Right renal cortex interstitium (tissue), 3 donors: ENCODE measurements at places on chromosomes 7 and 10.

GRCh38 chr7:25775999-25776743, 375.8 kb upstream of the NFE2L3 start:
- DNase-seq: no peak

DNA sequence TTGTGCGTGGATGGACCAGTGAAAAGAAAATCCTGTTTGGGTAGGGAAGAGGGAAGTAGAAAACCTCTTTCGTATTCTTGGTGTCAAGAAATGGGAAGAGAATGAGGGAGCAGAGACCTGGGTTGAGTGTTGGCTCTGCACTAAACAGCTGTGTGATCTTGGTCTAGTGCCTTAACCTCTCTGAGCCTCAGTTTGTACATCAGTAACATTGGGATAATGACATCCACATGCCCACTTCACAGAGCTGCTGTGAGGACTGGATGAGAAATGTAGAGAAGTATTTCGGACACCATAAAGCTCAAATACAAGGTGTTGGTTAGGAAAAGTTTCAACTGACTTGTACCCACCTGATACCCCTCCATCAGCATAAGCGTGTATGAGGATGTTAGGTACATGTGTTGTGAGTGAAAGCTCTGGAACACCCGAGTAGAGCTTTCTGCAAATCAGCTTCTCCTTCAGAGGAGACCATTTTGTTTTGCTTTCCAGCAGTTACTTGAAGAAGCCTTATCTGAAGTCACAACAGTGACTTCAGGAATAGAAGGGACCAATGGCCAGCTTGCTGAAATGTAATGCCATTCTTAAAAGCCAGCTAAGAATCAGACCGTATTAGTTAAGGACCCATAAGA, 11.2 kb downstream of the TRIM56 start:
- DNase-seq: no peak

DNA sequence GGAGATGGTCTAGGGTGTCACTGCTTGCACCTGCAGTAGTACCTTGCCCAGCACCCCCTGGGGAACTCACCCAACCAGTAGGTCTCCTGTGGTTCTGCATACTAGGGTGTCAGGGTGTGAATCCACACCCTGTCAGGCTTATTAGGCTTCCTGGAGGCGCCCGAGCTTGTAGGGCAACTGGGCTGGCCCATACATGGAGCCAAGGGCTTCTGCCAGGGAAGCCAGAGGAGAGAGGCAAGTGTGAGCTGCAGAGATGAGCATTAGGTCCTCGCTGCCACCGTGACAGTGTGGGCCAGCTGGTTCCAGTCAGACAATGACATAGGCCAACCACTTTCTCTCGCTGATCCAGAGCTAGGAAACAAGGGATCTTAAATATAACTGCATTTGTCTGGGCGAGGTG, 11.2 kb downstream of the MXI1 start:
- DNase-seq: no peak

DNA sequence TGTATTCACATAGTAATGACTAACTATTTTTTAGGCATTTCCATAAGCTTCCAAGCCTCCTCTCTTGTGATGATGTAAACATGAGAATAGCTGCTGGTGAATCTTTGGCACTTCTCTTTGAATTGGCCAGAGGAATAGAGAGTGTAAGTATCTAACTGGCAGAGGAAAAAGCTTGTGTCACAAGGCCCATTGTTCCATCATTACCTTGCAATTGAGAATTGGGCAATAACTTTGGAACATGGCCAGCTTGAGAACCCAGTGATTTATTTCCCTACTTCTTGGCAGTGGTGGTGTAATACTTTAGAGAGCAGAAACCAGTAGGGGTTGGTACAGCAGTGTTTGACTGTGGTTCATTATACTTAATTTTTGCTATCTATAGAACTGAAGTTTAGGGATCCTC, 12.0 kb downstream of the IFRD1 start:
- DNase-seq: no peak

GRCh38 chr10:7015457-7015856, 395.4 kb downstream of the SFMBT2 start:
- DNase-seq: no peak

- DNase-seq: no peak
Measured at GRCh38 chr10:117731121-117731791, 188.7 kb downstream of the EMX2 start.

- no peak for DNase-seq
Measured at GRCh38 chr10:131099028-131099726, 212.3 kb downstream of the TCERG1L start.
